AG08395 (cell line): ENCODE measurements at places on chromosomes 1 and 21.

DNA sequence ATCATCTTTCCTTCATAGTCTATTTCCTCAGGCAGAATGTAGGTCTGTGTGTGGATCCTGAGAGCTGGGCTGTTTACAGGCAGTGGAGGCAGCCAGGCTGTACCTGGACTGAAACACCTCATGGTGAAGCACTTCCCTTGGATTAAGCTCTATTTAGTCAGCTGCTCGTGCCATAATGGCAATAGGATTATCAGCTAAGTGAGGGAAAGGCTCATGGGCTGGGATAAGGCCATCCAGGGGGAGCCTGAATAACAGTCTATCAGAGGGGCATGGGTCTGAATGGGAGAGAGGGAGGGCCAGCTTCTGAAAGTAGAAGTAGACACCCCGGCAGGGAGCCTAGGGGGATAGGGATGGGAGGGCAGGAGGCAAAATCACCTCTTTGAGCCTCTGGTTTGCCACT is 8.3 kb downstream of the RNASEL start:
- no peak for DNase-seq

DNA sequence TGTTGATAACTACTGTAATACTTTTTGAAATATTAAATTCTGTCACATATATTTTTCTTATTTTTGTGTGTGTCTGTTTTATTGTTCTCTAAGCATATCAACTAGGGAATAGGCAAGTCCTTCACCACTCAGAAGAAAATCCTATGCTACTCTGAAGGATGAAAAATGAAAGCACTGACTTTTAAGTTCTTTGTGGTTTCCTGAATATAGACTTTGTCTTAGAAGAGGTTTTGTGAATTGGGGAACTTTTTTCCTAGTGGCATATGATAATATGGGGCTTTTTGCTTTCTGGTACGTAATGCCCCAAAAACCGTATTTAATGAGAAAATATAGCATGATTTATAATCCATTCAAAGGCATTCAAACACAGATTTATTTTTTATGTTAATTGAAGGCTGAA is 136.0 kb downstream of the SNX7 start:
- no peak for DNase-seq

DNA sequence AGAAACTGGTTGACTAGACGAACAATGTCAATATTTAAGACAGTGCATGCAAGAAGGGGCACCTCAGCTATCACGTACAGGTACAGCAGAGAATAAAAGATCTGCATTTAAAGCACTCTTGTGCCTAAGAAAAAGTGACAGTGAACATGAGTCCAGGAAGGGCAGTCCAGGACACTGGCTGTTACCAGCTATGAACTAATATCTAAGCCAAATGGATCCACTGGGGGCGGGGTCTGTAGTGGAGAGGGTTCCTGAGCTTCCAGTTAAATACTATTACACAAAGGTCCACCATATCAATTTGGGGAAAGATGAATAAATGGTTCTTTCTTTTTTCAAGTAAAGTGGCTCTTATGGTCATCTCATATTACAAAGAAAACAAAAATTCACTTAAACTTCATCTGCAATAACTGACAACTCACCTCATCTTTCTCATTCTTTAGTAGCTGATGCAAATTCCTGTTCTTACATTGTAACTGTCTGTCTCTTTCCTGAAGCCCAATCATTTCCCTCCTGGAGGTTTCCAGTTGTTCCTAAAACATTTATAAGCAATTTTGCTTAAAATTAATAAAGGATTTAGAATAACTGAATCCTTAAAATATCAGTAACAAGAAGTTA is 24.5 kb downstream of the SSX2IP start:
- DNase-seq: no peak

DNA sequence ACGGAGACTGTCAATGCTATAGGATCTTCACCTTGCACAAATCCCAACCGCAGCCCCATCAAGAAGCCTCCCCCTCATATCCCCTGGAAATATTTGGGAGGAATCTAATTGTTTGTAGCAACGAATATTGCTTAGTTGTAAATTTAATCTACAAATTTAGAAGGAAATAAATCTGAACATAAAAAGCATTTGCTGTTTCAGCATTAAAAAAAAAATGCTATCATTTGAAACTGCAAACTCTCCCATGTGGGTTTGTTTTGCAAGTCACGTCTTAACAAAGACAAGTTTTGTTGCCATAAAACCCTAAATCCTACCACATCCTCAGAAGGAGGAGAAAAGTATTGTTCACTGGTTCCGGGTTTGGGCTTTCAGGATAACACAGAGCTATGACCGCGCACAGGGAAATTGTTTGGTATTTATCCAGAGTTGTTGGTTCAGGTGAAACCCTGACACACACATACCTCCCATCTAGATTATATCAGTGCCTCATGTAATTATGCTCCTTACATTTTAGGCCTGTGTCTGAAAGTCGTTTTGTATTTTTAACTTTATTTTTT is 279.6 kb downstream of the TM2D1 start:
- no peak for DNase-seq

GRCh38 chr1:243415663-243416408 is 160.0 kb downstream of the SDCCAG8 start:
- no peak for DNase-seq

GRCh38 chr1:185966471-185966870 is 232.3 kb downstream of the HMCN1 start:
- DNase-seq: no peak

DNA sequence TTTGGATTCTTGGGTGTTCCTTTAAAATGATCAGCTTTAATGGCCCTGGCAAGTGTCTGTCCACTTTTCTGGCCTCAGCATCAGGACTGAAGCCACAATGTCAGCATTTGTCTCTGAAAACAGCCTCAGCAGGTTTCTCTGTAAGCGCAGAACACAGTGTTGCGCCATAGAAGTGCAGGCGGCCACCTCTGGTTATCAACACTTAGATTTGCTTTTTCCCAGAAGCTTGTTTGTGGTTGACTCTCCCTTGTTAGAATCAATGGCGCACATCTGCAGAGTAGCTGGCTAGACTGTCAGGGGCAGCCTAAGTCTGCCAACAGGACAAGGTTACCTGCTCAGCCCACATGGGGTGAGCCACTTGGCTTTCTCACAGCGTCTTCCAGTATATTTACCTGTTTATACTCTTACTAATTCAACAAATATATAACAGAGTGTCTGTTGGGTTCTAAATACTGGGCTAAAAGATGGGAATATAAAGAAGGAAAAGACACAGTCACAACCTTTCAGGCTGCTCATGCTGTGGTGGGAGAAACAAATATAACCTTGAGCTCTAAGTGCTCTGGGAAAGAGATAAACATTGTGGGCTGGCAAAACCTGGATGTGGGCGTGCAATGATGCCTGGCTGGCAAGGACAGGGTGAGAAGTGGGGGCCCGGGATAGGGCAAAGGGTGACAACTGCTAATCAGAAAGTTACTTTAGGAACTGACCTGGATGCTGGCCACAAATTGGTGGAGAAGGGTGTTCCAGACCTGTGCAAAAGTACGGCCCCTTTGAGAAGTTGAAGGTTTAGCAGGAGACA is 149.3 kb upstream of the KIAA0040 start:
- DNase-seq: no peak

DNA sequence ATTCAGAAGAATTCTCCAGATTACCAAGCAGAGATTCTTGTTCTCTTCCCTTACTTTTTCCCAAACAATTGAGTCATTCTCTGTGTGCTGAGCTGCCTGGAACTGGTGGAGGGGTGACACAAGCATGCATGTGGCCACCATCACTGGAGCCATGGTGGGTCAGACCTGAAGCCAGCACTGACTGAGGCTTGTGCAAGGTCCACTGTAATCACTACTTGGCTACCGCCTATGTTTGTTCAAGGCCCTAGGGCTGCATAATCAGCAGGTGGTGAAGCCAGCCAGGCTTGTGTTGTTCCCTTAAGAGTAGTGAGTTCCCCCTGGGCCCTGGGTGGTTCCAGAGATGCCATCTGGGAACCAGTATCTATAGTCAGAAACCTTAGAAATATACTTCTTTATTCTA is 183.8 kb downstream of the DNAH14 start:
- no peak for DNase-seq

DNA sequence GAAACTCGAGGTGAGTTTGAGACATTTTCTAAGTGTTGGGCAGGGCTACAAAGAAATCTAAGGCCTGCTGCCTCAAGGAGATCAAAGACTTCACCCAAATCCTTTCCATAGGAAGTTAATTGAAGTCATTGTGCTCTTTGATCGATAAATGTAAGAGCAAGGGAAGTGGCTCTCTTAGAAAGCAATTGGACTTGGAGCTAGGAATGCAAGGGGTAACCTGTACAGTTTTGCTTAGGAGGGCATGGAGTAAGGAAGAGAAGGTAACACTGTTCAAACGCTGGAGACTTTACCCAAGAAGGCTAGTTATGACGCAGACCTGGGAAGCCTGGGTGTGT is 418.0 kb upstream of the PROX1 start:
- no peak for DNase-seq

GRCh38 chr1:94961582-94961981 is 34.7 kb upstream of the CNN3 start:
- DNase-seq: no peak

- no peak for DNase-seq
These were observed 121.5 kb downstream of the CLIC6 start for GRCh38 chr21:34790341-34790740.

- DNase-seq: no peak
These were observed 17.3 kb upstream of the LRP8 start for GRCh38 chr1:53344921-53345838.

DNA sequence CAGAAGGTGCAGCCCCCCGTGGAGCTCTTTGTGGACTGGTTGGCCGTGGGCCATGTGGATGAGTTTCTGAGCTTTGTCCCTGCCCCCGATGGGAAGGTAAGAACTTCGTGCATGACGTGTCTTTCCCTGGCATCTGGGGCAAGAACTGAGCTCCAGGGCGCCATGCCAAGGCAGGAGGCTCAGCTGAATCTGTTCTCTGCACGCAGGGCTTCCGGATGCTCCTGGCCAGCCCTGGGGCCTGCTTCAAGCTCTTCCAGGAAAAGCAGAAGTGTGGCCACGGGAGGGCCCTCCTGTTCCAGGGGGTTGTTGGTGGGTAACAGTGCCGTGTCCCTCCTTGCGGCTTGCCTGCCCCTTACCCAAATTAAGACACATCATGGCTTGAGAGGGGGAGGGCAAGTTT is 27.7 kb downstream of the PADI3 start:
- peak; percentile 62 for DNase-seq

GRCh38 chr1:4062992-4063391 is 162.9 kb upstream of the C1orf174 start:
- no peak for DNase-seq

GRCh38 chr1:212971312-212971711 is 21.0 kb downstream of the VASH2 start:
- no peak for DNase-seq

- DNase-seq: no peak
These were observed 59.9 kb downstream of the ADSS2 start for GRCh38 chr1:244391761-244392160.

GRCh38 chr1:73909043-73909562 is 288.9 kb downstream of the LRRIQ3 start:
- DNase-seq: no peak

GRCh38 chr1:201501812-201502510 is 5.0 kb downstream of the CSRP1 start:
- no peak for DNase-seq

DNA sequence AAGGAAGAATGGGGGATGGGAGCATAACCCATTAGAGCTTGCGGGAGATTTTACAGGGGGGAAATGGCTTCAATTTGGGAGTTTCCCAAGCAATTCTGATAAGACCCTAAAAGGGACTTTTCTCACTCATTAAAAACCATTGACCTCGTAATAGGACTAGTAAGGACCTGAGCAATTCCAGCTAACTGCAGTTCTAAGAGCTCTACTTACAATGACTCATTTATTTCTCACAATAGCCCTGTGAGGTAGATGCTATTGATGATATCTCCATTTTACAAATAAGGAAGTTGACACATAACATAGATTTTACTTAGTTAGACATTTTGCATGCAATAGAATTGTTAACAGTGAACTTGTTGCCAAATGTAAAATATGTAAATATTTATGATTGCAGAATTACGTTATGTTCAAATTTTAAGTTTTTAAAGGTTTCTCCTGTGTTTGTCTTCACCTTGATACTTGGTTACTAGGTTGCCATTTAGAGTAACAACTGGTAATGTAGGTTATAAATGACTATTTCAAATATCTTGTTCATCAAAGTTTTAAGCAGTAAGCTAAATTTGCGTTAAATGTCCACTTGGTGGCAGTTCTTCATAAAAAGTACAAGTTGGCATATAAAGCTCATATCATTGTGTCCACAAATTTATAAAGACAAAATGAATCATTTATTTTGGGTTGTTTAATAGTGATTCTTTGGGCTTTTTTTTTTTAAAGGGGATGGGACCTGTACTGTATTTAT is 182.0 kb downstream of the PLA2G4A start:
- DNase-seq: no peak

- DNase-seq: no peak
These were observed 145.3 kb upstream of the ADAMTS5 start for GRCh38 chr21:27112186-27112585.

DNA sequence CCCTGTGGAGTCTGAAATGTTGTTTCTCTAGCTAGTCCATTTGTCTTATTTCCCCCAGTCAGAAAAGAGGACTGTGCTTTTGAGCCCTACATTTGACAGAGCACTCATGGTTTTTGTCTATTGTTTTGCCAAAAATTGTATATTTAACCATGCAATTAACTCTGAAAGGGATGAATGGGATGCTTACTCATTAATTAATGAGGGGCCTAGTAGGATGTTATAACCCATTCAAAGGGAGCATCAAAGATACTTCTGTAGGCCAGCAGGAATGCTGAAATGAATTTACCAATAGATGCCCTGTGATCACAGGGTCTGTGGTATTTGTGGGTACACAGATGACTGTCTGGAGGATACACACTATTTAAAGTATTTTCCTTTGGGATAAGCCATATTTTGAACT is 147.7 kb downstream of the FCRL5 start:
- DNase-seq: no peak

- peak; percentile 52 for DNase-seq
These were observed 10.1 kb downstream of the ATF3 start for GRCh38 chr1:212618466-212619210.

DNA sequence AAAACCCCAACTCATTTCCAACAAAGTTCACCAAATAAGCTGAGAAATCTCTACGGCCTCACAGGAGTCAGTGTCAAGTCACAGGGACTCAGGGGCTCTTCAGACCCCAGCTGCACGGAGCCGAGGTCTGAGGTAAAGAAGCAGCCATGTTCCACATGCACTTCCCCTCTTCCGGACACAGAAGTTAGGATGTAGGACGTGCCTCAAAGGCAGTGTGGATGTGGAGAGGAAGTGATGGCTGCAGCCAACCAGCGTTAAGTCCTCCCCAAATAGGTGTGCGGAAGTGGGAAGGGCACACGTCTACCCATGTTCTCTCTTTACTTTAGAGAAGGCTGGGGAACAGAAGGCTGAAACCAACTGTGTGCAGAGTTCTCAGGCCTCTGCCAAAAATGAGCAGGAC is 14.6 kb upstream of the NCF2 start:
- no peak for DNase-seq
